RPMI7951 (cell line): ENCODE measurements at places on chromosomes 12 and 14. TPM values are rescaled to one million over a fixed set of nuclear protein-coding genes. Genes with fewer than 3 reads are reported as not detected.

Gene SLC17A8
- not detected in 2 replicates for total RNA-seq

GRCh38 chr14:81314443-81315175, 85.5 kb downstream of the STON2 start:
- no peak for DNase-seq

DNA sequence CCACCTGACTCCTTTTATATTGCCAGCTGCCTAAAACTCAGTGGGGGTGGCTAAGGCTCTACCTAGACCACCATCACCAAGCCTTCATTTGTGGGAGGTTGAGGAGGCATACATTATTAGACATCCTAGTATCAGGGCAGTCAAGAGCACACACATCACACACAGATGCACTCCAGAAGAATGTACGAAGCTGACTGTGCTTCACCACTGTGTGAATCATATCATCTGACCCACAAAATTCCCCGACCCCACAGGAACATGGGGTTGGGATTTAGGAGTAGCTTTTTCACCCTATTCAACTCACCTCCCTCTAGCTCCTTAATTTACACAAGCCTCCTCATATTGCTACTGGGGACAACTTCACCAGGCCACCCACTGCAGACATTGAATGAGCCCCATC, 64.8 kb upstream of the BDKRB2 start:
- peak; percentile 63 for DNase-seq

- DNase-seq: no peak
Measured at GRCh38 chr14:98913967-98914650, 357.9 kb downstream of the BCL11B start.

DNA sequence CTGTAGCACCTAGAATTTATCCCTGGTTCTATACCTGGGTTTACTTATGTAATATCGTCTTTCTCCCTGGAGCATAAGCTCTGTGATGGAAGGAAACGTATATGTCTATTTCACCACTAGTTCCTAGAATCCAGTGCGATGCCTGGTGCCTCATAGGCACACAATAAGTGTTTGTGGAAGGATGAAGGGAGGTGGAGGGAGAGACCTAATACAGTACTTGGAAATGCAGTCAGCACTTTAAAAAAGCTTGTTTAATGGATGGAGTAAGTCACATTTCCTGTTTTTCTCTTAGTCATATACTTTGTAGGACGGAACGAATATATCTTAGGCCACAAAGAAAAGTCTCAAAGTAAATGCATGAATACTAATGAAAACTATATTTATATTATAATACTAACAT, 186.5 kb upstream of the HMGA2 start:
- no peak for DNase-seq

GRCh38 chr14:68231898-68232297, 412.3 kb downstream of the RAD51B start:
- DNase-seq: no peak

DNA sequence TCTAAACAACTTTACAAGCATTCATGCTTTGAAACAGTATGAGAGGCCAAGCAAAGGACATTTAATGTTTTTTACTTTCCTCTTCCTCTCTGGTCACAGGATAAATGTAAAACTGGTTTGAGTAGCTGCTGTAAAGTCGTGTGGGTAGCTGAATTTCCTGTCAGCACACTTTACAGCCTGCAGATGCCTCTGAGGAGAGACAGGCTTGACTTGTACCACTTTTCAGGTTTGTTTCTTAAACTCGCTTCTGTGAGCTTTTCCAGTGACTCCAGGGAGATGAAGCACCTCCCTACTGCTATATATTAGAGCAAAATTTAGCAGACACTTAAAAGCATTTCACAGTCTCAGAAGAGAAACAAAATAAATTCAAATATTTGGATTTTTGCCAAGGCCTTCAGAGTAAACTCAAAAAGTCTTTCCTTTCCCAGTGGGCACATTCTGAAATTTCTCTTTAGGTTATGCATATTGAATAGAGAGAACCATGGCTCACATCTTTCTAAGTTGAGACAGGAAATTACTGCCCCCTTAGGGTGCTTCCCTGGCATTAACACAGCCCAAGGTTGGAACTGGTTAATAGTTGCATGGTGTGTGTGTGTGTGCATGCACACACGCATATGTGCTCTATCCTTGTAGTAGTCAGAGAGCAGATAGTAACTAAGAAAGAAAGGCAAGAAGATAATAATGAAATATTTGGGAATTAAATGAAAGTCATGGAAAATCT, 557.3 kb upstream of the MIS18BP1 start:
- DNase-seq: peak; percentile 1

DNA sequence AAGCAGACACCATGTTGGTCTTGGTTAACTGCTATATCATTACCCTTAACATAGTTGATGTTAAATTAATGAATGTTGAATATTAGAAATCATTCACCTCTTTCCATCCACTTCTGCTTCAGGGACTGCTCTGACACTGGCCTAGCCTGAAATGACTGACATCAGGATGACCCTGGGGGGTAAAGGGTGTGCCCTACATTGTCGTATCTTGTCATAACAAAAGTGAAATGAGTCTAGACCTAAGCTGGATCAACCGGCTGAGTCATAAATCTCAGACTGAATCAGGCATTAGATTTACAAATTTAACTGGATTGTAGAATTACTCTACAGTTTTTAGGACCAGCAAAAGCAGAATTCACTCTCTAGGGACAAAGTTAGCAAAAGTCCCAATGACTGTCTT, 35.3 kb downstream of the KICS2 start:
- DNase-seq: peak; percentile 55
